Stimulated activated CD8-positive, alpha-beta memory T cell treated with anti-CD3 and anti-CD28 coated beads, Interleukin-7, amount 100 ng/mL, for 1 hour (primary cell): ENCODE measurements at places on chromosomes 2 and 18.

DNA sequence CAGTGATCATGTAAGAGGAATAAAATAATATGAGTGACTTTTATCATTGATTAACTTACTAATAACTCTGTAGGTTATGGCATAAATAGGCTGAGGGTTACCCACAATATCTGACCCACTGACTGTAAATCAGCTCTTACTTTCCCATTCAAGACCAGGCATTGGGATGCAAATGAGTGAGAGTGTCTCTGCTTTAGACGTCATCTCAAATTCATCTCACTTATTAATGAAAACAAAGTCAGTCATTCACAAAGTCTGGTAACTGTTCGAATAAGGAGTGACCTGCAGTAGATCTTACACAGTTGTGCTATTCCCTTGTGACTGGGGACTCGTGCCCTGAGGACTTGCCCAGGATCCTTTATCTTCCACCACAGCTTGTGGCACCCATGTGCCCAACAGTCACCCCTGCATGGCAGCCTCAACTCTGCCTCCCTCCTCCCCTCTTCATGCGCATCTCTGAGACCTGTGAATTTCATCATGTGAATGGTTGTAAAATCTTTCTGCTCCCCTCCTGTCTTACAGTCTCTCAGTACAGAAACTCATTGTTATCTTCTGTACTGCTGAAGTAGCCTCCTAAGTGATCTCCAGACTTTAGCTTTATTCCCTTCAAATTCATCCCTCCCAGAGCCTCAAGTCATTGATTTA lies 131.4 kb downstream of the ARHGAP28 start:
- no peak for DNase-seq

GRCh38 chr2:2528846-2529245 lies 197.8 kb upstream of the MYT1L start:
- DNase-seq: no peak

GRCh38 chr2:225282858-225283710 lies 116.4 kb upstream of the NYAP2 start:
- DNase-seq: no peak

- DNase-seq: no peak
These were observed 287.9 kb downstream of the LPIN1 start for GRCh38 chr2:12034382-12034781.

DNA sequence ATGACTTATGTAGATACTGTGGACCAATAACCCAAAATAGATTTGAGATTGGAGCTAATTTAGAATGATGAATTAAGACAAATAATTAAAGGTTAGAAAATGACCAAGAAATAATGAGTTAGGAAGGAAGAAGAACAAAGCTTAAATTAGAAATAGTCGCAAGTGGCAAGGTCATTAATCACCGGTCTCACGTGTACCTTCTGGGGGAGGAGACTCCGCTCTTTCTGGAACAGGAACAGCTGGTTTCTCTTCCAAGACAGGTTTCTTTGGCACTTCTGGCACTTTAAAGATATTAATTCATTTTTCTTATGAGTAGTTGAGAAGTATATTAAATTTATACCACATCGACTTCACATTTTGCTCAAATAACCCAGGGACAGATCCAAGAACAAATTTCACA lies 156.7 kb downstream of the TTN start:
- no peak for DNase-seq

GRCh38 chr18:77254711-77255405 lies 5.2 kb downstream of the GALR1 start:
- DNase-seq: no peak

GRCh38 chr2:58633613-58634365 lies 392.7 kb upstream of the FANCL start:
- no peak for DNase-seq

DNA sequence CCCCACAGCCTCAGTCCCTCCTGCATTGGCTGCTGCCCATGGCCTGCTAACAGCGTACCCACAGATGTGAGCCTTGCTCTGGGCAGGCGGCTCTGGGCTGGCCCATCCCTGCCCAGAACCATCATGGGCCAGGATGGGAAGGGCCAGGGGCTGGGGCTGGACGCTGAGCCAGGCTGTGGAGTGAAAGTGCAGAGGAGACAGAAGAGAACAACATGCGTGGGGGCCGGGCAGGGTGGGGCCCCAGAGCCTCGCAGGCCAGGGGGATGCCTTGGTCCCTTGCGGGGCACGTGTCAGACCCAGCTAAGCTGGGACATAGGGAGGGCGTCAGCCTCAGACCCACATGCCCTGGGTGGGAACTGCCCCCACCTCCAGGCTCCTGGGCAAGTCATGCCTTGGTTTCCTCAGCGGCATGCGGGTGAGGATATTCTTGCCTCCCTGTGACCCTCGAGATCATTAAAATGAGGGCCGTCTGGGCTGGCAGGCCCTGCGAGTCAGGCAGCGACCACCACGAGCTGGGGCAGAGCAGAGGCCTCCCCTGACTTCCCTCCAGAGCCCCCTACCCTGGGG lies 27.3 kb downstream of the GPC1 start:
- no peak for DNase-seq

GRCh38 chr18:76446321-76447257 lies 48.5 kb downstream of the ZNF516 start:
- DNase-seq: no peak

DNA sequence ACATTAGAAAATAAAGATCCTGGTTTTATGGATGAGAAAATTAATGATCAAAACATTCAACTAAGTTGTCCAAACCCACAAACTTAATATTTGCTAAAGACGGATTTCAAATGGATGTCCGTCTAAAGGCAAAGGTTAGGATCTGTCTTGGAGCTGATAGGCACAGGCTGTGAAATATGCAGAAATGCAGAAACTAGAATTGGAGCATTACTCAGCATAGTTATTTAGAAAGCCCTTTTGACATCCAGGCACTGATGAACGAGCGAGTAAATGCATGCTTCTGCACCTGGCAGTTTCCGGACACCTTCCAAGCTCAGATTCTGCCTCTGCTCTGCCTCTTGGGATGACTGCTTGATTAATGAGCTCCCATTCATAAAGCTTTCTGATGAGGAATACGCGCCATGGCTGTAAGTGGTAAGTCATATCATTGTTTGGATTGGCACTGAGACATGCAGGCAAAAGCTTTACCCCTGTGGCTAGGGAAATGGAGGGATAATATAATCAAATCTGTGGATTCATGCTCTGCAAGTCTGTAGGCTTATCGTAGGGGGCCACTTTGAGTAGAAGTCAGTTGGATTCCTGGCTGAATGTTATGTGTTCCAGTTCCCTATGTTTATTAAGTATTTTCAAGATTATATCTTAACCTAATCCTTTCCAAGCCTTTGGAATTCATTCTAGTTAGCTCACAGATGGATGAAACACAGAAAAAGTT lies 2176.3 kb upstream of the CELF4 start:
- DNase-seq: no peak

DNA sequence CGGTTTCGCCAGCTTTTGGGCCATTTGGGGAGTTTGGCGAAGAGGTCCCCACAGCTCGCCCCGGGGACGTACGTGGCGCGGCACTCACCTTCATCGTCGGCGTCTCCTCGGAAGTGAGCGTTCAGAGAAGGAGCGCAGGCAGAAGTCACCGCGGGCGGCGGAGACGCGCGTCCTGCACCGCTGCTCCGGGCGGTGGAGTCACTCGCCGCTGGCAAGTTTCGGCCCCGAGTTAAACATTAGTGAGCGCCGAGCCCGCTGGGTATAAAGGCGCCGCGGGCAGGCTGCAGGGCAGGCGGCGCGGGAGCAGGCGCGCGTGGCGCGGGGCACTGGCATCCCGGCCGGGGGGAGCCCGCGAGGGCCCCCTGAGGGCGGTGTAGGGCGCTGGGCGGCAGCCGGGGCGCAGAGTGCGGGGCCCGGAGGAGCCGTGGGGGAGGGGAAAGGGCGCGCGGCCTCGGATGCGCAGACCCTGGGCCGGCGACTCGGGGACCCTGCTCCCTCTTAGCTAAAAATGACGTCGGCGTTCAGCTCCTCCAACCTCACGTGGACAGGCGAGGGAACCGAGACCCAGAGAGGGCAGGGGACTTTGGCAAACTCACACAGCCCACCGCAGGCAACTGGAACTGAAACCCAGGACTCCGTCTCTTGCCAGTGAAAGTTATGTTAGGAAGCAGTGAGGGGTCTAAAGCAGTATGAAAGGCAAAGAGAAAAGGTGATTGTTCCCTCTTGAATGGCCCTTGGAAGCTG lies at the start of gene DPP4:
Gene DPP4, minus strand, starts transcription at position 328 of the 744 bp plus-strand sequence. Its CDS starts 234 bp downstream, at position 94.
- DNase-seq: peak; percentile 17

DNA sequence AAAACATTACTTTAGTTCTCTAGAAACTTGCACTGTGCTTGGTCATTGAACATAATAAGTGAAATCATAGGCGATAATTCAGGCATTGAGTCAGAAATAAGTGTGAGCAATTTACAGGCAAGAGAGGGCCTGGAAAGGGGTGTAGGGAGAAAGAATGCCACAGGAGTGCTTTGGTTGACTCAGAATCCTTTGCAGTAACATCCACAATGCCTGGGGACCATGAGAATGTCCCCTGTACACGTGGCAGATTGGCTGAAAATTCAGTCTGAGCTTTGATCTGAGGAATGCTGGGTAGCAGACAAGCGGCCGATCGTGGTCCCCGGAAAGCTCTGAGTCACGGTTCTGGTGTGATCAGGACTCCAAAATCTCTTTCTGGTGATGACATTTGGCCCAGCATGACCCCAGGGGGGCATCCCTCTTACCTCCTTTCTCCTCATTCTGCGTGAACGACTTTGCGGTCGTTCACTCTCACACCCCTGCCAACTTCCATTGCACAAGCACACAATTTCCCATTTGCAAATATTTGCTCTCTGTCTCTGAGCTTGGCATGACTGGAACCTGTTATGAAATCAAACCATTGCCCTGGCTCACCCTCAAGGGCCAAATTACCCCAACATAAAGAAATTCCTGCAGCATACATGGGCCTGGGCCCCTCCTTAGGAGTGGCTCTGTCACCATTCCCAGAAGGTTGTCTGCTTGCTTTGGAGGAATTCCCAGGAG lies 305.0 kb upstream of the EPAS1 start:
- no peak for DNase-seq

DNA sequence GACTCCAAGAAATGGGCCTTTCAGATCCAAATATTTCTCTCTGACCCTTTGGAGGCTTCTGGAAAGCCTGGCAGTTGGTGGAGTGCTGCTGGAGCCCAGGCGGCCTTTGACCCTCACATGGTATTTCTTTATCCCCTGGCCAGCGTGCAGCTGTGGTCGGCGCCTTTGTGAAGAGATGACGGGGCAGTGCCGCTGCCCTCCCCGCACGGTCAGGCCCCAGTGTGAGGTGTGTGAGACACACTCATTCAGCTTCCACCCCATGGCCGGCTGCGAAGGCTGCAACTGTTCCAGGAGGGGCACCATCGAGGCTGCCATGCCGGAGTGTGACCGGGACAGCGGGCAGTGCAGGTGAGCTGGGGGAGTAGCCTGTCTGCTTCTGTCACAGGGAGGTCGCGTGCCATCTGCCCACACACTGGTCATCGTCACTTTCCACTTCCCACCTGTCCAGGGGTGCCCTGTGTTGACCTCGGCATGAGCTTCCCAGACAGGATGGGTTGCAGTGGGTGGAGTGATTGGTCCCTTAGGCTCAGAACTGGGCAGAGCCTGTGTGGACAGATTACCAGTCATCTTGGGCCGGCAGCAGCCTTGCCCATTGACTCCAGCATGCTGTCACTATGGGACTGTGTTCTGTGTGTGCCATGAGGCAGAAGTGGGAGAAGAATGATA lies 158.2 kb downstream of the LAMA3 start:
- DNase-seq: no peak

DNA sequence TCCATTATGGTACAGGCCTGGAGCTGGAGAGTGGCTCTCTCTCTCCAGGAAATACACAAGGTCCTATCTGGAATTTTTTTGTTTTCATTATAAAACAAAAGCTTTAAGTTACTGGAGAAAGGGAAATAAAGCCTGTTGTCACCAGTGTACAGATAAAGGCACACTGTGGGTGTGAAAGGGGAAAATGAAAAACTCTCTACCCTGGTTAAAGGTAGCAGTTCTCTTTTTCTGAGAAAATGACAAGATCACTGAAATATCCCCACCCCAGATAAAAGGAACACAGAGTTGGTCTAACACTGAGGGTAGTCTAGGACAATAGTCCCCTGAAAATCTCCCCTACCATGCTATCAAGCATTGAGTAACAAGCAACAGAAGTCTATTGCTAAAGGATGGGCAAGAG lies 438.7 kb downstream of the MBD2 start:
- DNase-seq: no peak

- no peak for DNase-seq
These were observed 12.9 kb upstream of the GEMIN6 start for GRCh38 chr2:38765149-38765548.

GRCh38 chr2:239161711-239162140 lies 239.1 kb downstream of the HDAC4 start:
- DNase-seq: no peak

GRCh38 chr2:12197133-12197532 lies 450.7 kb downstream of the LPIN1 start:
- DNase-seq: no peak

DNA sequence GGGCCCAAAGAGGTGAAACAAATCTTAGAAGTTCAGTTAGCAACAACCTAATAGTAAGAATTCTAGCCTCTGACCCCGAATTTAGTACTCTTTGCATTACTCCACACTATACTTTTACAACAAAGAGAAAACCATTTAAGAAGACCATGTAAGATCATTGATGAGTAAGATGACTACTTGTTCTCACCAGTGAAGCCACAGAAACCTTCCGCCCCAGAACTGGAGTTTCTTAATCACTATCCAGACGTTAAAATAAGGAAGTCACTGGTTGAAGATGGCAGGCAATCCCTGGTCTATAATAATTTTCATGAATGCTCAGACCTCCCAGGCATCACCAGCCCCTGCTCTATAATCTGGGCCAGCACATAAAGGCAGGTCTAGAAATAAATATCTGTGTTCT lies 95.0 kb downstream of the TMEM163 start:
- DNase-seq: no peak

GRCh38 chr18:32333781-32334180 lies 136.9 kb downstream of the GAREM1 start:
- DNase-seq: no peak
